ENCODE measurements at places on chromosomes 1 and 21.
A peak's percentile ranks its signal among the peaks of the same experiment; 100 is the strongest.

DNA sequence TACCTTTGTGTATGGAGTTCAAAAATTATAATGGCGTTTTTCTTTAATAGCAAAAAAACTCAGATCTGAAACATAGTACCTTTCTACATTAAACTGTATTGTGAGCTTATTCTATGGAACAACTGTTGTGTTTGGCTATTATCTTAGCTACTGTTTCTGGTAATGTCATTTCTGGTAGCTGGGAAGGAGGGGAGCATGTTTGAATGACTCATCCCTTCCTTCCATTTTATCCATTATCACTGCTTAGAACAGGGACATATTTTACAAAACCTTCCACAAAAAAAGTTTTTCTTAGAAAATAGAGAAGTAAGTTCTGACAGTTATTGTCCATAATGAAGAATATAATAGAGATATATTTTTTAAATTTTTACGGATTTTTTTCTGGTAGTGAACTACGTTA lies 128.3 kb downstream of the NRDC start:
- no peak for DNase-seq

GRCh38 chr1:114439369-114439768 lies 71.6 kb downstream of the TRIM33 start:
- DNase-seq: no peak

- DNase-seq: no peak
Observed at GRCh38 chr21:42069843-42070242, 1.3 kb upstream of the UMODL1 start.

DNA sequence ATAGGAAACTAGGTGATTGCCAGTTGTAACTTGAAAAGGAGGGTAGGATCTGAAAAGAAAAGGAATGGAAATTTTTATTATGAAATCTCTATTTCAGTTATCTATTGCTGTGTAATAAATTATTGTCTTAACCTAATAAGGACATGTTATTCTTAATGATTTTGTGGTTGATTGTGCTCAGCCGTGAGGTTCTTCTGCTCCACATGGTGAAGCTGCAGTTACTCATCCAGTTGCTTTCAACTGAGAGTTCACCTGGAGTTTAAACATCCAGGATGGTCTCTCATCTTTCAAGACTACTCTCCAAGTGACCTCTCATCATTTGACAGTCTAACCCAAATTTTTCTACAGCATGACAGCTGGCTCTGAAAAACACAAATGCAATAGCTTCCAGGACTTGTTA lies 96.0 kb downstream of the ATG4C start:
- no peak for DNase-seq

- no peak for DNase-seq
Observed at GRCh38 chr1:183975651-183976050, 61.9 kb downstream of the COLGALT2 start.

DNA sequence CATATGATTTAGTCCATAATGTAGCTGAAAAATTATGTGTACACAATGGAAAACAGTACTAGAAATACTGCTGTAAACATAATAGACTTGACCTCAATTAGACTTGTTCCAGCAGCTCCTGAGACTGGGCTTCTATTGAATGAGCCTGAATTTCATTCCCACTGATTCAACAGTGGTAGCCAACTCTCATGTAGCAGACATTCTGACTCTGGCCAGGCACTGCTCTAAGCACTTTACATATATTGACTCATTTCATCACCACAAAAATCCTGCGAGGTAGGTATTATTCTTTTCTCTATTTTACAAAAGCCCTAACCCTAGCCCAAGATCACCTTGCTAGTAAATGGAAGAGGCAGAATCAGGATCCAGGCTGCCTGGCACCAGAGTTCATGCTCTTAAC lies 12.8 kb upstream of the CTSS start:
- DNase-seq: no peak

DNA sequence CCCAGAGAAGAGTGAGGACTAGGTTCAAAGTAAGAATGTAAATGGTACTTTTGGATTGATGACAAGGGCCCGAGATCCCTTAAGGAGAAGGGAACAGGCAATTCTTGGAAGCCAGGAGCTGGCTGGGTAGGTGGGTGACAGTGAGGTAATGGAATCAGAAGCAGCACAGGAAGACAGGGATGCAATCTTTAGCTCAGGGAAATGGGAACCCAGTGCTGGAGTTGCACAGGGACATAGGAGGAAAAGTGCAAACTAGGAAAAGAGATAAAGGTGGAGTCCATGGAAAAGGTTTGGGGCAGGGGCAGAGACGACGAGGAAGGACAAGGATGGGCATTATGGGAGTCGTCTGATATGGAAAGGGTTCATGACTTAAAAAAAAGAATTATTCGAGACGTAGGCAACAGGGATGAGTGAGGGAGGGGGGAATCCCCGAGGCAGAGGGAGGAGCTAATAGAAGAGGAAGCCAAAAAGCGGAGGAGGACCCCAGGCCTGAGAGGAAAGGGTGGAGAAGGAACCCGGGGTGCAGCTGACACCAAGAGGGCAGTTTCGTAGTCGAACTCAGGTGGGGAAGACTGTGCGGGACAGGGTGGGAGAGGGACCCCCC lies 495 bp downstream of the PI4KB start:
- peak; percentile 17 for DNase-seq

DNA sequence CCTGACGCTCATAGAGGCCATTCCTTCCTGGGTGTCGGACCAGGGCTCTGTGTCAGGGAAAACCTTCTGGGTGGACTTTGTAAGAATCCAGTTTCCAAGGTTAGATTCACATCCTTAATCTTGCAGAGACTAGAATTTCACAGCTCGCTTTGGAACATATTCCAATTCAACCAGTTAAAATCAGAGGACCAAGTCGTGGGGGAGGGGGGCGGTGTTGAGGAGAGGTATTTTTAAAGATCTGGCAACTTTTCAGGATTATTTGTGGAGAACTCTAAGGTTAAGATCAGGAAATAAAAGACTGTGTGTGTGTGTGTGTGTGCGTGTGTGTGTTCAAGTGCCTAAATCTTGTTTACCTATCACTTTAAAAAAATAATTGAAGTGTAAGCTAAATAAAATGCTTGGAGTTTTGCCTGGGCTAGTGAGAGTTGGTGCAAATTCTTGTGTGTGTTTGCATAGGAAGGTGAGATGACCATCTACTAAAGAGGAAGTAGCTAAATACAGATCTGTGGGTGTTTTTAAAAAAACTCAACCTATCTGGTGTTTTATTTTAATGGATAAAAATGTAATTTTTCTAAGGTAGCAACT lies 21.8 kb downstream of the TENT5C start:
- DNase-seq: peak; percentile 51

DNA sequence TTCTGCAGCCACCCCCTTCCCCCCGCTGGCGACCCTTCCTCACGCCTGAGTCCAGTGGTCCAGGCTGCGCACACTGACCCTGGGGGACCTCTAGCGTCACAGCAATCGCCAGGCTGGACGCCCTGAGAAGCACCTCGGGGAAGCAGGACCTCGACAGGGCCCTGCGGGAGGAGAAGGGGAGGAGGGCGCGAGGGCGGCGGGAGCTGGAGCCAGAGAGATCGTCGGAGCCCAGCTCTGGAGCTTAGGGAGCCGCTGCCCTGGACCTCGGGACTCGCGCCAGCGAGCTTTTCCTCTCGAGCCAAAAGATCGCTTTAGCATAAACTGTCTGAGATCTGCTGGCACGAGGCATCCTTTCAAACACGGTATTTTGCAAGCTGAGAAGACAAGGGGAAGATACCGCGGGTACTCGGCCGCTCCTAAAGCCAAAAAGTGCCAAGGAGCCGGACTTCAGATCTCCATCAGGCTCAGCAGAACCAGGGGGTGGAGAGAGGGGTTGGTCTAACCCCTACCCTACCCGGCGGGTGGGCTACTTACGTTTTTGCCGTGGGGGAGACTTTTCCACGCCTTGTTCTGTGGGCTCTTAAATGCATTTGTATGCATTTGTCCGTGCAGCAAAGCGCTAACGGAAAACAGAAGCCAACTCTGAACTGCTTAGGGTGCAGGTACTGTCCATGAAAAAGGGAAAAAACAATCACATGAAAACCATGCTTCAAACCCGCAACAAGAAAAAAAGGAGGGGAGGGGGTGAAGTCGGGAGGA lies 586 bp downstream of the COL24A1 start:
- DNase-seq: no peak

GRCh38 chr1:218846181-218846580 lies 327.5 kb upstream of the LYPLAL1 start:
- no peak for DNase-seq
